ENCODE measurements at places on chromosomes 12 and 14.

GRCh38 chr12:172732-173161, 41.2 kb downstream of the SLC6A12 start:
- no peak for DNase-seq

DNA sequence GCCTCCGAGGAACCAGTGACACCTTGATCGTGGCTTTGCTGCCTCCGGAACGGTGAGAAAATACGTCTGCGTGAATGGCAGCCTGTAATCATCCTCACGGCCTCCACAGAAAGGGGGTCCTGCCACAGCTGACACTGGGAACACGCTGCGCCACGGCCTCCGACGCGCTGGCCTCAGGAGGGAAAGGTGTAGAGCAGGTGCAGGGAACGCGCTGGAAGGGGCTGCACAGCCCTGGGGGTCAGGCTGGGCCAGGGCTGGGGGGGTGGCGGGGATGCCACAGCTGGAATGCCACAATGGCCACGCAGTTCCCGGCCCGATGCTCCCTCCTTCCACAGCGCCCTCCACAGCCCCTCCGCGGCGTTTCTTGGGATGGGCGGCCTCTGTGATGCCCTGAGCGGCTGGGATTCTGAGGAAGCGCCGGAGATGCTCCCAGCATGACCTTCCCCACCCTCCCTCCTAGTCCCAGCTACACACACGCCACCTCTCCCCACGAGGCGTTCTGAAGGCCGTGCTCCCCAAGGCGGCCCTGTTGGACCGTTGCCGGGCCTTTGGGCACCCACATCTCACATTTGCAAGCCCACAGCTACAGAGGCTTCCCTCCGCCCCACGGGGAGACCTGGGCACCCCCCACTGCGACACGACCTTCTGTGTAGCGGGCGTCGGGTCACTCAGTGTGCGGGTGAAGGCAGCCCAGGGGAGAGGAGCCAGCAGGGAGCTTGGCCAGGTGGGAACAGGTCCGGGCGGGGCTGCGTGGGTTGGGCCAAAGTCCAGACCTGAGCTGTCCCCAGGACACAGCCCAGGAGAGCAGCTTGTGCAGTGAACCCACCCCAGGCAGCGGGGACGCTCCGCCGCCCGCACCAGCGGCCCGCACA, 31.8 kb upstream of the GALNT9 start:
- no peak for DNase-seq

- no peak for DNase-seq
Measured at GRCh38 chr12:28878629-28879028, 270.4 kb upstream of the FAR2 start.

GRCh38 chr14:77416836-77417235, 6.5 kb downstream of the NOXRED1 start:
- no peak for DNase-seq

DNA sequence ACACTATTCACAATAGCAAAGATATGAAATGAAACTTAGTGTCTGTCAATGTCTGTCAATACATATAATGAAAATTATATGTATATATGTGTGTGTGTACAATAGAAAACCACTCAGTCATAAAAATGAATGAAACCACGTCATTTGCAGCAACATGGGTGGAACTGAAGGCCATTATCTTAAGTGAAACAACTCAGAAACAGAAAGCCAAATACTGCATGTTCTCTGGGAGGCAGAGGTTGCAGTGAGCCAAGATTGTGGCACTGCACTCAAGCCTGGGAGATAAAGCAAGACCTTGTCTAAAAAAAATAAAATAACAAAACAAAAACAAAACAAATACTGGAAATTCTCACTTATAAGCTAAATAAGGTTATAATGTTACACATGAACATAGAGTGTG, 16.7 kb upstream of the E2F7 start:
- no peak for DNase-seq

DNA sequence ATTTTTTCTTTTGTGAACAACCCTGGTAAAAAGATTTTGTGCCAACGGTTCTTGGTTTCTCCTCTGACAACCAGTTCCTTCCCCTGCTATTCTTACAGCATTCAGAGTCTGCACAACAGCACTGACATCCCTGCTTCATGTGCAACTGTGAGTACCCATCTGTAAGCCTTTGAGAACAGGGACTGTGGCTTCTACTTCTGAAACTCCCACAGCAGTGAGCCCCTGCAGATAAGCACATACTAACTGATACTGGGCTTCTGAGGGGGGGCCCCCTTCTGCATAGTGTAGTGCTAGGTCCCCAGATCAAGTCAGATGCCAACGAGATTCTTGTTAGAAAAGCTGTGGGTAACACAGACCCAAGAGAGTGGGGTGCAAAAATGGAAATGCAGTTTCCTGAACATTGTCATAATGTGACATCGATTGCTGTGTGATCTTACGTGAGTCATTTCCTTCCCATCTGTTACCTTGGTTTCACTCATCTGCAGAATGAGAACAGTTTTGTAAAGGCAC, 11.1 kb upstream of the NINJ2 start:
- DNase-seq: peak; percentile 55

Measured in activated CD8-positive, alpha-beta memory T cell treated with anti-CD3 and anti-CD28 coated beads for 48 hours (primary cell).